ENCODE measurements at places on chromosomes 1 and 21.

- no peak for DNase-seq
Observed at GRCh38 chr1:201557572-201557958, 18.6 kb downstream of the NAV1 start.

DNA sequence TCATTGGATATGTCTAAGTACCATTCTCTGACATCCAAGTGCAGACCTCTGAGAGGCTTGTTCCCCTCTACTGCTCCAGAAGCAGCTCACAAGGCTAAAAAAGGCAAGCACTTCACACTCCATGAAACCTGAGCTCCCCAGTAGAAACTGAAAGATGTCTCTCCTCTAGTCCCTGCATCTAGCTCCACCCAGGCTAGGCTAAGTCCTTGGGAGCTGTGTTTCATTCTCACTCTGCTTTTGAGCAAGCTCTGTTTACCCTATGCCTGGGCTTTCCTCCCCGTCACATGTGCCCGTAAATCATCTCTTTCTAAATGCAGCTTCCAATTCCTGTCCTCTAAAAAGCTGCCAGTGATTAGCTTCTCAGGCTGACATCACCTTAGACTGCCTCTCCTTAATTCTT, 39.0 kb downstream of the LRRC71 start:
- no peak for DNase-seq

GRCh38 chr1:46152016-46152415, 19.6 kb upstream of the PIK3R3 start:
- DNase-seq, result no peak

DNA sequence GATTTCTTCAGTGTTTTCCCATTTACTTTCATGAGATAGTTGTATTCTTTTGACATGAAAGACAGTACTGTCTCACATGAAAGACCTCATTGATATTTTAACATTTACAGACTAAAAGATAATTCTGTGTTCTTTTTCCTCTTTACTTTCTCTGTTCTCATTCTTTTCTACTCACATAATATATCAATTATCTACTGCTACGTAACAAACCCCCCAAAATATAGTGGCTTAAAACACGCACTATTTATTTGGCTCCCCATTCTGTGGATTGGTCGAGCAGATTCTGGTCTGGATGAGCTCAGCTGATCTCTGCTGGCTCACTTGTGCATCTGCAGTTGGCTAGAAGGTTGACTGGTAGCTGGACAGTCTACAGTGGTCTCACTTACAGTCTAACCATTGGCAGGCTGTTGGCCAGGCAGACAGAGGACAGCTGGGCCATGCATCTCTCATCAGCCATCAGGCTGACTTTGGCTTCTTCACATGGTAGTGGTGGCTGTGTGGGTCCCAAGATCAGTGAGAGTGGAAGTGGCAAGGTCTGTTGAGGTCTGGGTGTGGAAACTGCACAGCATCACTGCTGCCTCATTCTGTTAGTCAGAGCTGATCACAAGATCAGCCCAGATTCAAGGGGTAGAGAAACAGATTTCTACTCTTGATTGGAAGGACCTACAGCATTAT, 63.2 kb downstream of the MPZL1 start:
- DNase-seq, result no peak

DNA sequence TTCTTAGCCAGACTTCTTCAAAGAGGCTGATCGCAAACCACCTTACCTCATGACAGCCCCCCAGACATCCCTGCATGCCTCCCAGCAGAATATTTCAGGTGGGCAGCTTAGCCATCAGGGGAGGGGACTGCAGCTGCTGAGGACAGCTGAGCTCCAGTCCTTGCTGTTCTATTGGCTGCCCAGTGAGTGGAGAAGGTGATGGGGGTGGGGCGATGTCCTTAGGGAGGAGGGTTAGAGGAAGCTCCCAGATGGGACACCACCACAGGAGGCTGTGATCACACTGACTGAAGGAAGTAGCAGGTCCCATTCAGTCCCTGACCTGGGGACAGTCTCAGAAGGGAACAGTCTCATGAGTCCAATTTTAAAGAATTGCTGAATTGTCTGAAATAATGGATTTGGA, 38.3 kb downstream of the GJA5 start:
- DNase-seq, result no peak

DNA sequence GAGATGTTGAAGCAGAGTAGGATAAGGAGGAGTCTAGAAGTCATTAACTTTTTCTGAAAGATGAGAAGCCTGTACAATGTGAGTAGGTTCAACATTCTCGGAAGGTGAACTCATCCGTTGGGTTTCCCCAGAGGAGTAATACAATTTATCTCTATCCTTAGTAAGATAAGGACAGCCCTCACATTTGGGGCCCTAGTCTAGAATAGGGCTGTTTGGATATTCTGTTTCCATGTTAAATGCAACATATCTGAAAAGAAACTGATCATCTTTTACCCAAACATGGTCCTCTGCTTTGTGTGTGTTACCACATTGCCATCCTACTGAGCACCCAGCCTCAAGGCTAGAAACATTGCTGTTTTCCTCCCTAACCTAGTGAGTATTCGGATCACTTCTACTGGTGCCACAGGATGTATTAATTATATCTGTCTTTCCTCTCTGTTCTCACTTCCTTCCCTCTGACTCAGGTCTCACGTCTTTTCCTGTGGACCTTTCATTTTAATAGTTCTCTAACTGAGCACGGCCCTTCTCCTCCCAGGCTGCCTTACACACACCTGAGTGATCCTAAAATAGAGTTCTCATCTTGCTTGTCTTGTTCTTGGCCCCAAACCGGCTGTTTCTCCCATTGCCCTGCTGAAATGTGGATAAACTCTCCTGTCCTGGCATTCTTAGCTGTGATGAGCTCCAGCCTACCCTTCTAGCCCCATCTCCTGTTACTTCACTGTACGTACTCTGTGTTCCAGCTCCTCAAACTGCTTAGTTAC, 91.7 kb downstream of the CDC14A start:
- DNase-seq, result no peak

GRCh38 chr1:222634180-222635013, 16.5 kb downstream of the MIA3 start:
- DNase-seq, result peak; percentile 46

DNA sequence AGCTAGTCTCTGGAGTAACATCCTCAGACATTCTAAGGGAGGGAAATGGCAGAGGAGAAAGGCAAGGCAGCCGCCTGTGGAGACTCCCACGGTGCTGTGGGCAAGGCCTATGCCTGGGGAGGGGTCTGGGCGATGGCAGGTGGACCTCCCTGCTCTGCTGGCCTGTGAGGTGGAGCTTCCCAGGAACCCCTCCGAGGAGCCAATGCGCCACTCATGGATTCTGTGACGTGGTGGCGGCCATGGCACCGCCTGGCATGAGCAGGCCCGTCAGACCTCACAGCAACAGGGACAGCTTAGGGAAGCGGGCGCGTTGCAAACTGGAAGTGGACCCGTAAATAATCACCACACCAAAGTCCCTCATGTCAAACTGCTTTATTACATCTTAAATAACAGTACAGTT, 6.7 kb upstream of the NADK start:
- no peak for DNase-seq

GRCh38 chr1:67495327-67495726, 65.1 kb upstream of the SERBP1 start:
- no peak for DNase-seq

GRCh38 chr1:228528612-228529011, 41.4 kb downstream of the RNF187 start:
- no peak for DNase-seq

- no peak for DNase-seq
Observed at GRCh38 chr1:15826810-15827507, 19.5 kb upstream of the UQCRHL start.

DNA sequence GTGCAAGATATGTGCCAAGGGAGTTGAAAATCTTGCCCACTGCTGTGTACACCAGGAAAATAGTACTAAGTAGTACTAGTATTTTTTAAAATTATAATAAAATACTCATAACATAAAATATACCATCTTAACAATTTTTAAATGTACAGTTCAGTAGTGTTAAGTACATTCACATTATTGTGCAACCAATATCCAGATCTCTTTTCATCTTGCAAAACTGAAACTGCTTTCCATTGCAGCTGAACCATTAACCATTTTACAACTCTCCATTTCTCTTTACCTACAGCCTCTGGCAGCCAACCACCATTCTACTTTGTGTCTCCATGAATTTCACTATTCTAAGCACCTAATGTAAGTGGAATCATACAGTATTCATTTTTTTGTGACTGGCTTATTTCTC, 19.3 kb upstream of the RAB3GAP2 start:
- DNase-seq, result no peak

DNA sequence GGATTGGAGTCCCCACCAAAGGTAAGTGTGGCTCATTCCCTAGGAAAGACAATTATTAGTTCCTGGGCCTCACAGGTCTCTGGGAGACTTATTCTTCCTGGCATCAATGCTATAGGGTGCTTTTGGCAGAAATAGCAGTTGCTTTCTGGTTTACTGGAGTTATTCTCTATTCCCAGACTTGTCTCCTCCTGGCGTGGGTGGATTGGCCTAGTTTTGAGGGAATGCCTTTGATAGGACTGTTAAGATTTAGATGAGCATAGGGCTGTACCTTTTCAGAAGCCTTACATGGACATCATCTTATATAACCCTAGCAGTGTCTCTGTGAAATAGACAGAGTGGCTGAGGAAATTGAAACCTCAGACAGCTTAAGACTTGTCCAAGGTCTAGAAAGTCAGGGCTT, 9.0 kb downstream of the PFKFB2 start:
- DNase-seq, result no peak

DNA sequence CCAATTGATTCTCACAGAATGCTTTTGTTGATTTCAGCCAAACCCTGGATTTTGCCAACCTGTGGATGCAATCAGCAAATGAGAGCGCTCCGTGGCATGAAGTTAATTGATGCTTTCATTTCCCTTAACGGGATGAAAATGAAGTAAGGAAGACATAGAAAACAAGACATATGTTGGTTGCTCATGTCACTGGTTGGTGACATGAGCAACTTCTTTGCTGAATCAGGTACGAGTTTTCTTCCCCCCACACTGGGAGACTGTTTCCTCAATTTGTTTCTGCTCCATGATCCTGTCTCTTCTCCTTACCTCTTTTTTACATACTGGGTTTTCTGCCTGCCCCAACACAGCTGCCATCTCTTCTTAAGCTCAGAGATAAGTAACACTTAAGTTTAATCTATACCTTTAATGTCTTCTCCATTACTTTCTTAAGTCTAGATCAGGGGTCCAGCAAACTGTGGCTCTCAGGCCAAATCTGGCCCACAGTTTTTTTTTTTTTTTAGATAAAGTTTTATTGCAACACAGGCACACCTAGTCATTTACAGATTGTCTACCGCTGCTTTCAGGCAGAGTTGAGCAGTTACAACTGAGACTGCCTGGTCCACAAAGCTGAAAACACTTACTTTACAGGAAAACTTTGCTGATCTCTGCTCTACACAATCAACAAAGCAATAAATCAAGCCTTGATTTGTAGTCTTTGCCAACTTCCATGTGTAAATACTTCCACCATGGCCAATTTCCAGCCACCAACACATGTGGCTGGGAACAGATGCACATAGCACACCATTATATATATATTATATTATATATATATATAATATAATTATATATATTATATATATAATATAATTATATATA, 13.3 kb downstream of the GPR157 start:
- DNase-seq, result no peak

- peak; percentile 35 for DNase-seq
Observed at GRCh38 chr1:12556368-12556930, 61.6 kb downstream of the DHRS3 start.

DNA sequence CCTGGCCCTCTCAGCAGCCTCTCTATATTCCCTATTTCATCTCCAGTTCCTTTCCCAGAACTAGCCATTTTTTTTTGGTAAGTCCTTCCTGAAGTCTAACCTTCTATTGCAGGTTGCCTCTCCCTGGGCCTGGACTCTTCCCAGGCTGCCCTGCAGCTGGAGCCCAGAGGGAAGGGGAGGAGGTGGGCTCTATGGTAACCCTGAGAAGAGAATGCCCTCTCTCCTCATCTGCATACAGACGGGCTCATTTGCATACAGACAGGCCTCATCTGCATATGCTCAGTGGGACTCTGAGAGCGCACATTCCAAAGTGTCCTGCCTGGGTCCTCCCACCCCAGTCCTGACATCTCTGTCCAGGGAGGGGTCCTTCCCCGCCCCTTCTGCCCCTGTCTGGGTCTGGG, 32.7 kb downstream of the RHBG start:
- DNase-seq, result no peak

GRCh38 chr1:92755541-92756461, 29.1 kb downstream of the EVI5 start:
- no peak for DNase-seq

DNA sequence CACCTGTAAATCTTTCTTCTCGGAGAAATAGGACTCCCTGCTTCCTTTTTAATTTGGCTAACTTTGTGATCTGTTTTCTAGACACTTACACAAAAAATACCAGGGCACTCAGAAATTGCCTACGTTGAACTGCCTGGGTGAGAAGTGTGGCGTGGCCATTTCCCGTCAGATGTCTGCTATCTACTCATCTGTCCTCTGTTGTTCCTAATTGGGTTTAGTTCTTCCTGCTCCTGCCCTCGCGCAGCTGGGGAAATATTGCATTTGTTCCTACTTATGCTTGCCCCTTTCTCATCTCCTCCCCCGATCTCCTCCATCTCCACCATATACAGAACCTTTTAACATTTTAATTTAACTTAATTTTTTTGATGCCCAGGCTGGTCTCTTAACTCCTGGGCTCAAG, 55.1 kb downstream of the CD58 start:
- no peak for DNase-seq

GRCh38 chr1:81693316-81693715, 107.4 kb upstream of the ADGRL2 start:
- DNase-seq, result no peak

DNA sequence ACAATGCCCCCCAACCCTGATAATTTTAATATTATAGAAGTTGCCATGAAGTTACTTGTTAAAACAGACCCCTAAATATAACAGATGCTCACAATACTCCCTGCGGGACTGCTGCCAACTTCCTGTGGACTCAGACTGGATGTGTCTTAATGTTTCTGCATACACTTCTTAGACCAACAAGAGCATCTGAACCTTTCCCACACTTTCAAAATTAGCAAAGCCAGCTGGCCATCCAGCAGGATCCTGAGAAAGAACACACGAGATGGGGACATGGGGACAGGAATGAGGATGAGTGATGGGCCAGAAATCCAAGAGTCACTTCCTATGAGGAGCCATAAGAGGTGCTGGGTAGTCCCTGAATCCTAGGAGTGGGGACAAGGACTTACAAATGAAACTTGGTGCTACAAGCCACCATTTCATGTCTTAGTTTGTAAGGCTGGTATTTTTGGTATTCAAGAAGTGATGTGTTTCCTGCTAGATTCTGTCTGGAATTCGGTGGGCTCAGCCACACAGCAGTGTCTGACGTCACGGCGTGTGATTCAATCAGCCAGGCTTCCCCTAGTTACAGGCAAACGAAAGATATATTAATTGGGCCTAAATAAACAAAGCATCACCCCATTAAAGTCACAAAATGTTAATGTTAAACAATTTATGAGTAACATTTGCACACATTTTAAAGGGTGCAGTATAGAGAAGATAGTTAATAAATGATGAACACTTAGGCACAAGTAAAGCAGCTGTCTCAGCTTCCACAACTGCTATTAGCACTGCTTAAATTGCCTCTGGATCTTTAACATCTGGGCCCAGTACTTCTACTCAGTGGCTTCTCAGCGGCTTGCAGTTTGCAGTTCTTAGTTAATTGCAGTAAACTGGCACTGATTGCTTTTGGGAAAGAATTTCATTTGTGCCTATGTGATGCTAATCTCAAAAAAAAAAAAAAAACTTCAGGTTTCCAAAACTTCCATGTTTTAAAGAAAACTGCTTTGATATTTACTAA, 41.2 kb upstream of the RGS8 start:
- DNase-seq, result no peak
